Uterine smooth muscle cell (primary cell): ENCODE measurements at places on chromosomes 16 and 17. TPM values are rescaled to one million over a fixed set of nuclear protein-coding genes. Genes with fewer than 3 reads are reported as not detected.

Gene DPEP2
- not detected in 2 replicates for total RNA-seq

Gene MED9
- 16.2 and 17.3 TPM in 2 replicates for total RNA-seq

Gene CALB2
- total RNA-seq: 0.22 and 0.50 TPM in 2 replicates

Gene ZSCAN10
- total RNA-seq: not detected in 2 replicates

Gene HIRIP3
- total RNA-seq: 9.0 and 15.5 TPM in 2 replicates

Gene C1QTNF8
- not detected in 2 replicates for total RNA-seq

Gene OR2C1
- 0.25 TPM in 1 of 2 replicates, not detected in the other for total RNA-seq

Gene KCNJ16
- total RNA-seq: not detected in 2 replicates

Gene TMEM92
- total RNA-seq: not detected in 2 replicates

Gene CNGB1
- not detected in 2 replicates for total RNA-seq

Gene RCVRN
- total RNA-seq: not detected in 2 replicates
